Kidney (tissue), 22 donors: ENCODE measurements at places on chromosomes 5 and 9. TPM values are rescaled to one million over a fixed set of nuclear protein-coding genes. Genes with fewer than 3 reads are reported as not detected.
A peak's percentile ranks its signal among the peaks of the same experiment; 100 is the strongest.

The GABRA1 gene
- polyA plus RNA-seq, result not detected

DNA sequence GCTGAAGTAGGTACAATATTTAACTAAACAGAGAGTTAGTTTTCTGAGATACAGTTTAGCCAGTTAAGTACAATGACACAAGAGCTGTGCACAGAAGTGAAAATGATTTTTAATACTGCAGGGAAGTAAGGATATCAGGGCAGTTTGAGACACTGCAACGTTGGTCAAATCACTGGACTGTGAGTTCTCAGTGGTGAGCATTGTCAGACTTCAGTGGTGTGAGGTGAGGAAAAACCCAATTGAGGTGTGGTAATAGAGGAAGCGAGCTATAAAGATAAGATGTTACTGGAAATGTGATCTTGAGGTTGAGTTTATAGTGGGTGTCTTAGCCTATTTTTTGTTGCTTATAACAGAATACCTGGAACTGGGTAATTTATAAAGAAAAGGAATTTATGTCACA is 12.8 kb upstream of the FBXL7 start:
- no peak overlapping the region for H3K27ac ChIP-seq
- no peaks in the 10 kb centered on the region for H3K4me1 ChIP-seq
- no peaks in the 10 kb centered on the region for H3K36me3 ChIP-seq
- no peak overlapping the region for H3K4me3 ChIP-seq
- no peak for DNase-seq
- H3K27me3 ChIP-seq, result no peaks in the 10 kb centered on the region

- H3K27me3 ChIP-seq, result no peaks in the 10 kb centered on the region
- H3K36me3 ChIP-seq, result no peaks in the 10 kb centered on the region
- no peak for DNase-seq
- H3K4me1 ChIP-seq, result no peaks in the 10 kb centered on the region
- no peak overlapping the region for H3K4me3 ChIP-seq
Observed at GRCh38 chr5:152314196-152314829, 90.8 kb downstream of the NMUR2 start.

GRCh38 chr5:41918105-41918504 is 7.0 kb upstream of the FBXO4 start:
- peaks cover 19% of the 10 kb centered on the region for H3K36me3 ChIP-seq
- H3K27ac ChIP-seq, result no peak overlapping the region
- no peaks in the 10 kb centered on the region for H3K27me3 ChIP-seq
- no peak overlapping the region for H3K4me3 ChIP-seq

DNA sequence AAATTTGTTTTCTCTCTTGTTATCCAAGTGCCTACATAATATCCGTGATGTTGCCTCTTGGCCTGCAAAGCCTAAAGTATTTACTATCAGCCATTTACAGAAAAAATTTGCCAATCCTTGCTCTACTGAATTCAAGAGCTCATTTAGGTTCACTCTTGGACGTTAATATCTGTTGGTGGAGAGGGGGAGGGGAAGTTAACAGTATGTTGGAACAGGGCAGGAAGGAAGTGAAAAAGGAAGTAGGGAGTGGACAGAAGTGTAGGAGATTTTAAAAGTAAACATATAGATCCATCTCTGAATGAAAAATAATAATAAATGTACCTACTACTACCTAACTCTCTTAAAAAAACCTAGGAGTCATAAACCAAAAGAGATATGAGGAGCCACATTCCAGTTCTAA is 32.8 kb downstream of the ZNF608 start:
- H3K27ac ChIP-seq, result no peak overlapping the region
- H3K4me3 ChIP-seq, result no peak overlapping the region
- no peak for DNase-seq
- peaks cover 2% of the 10 kb centered on the region for H3K36me3 ChIP-seq

The NDUFAF2 gene
- 47.5 TPM for polyA plus RNA-seq

The NUTM2G gene
- polyA plus RNA-seq, result not detected

- no peaks in the 10 kb centered on the region for H3K27me3 ChIP-seq
- DNase-seq, result no peak
- H3K4me3 ChIP-seq, result no peak overlapping the region
- no peak overlapping the region for H3K27ac ChIP-seq
Observed at GRCh38 chr5:169831331-169831730, 149.0 kb downstream of the INSYN2B start.

The SV2C gene
- polyA plus RNA-seq, result not detected

DNA sequence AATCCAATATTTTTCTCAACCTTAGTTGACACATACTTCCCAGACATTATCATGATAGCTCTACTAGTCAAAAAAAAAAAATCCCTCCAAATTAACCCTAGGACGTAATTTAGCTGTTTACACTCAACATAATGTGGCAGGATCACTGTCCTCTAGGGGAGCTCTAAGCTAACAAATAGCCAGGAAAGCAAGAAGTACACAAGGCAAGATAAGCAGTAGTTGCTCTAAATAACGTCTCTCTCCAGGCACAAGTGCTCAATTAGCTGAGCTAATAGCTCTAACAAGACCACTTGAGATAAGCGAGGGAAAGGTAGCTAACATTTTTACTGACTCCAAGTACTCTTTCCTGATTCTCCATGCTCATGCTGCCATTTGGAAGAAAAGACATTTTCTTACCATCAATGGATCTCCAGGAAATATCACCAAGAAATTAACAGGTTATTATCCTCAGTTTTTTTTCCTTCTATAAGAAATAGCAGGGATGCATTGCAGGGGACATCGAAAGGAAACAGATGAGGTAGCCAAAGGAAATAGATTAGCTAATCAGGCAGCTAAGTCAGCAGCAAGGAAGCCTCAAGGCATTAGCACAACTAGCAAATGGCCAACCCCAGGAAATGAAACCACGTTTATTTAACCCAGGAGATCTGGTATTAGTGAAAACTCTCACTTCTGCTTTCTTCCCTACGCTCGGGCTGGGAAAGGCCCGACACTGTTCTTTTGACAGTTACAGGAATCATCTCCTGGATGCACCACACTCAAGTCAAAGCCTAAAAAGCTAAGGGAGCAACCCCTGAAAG is 614.1 kb downstream of the PTPRD start:
- H3K4me3 ChIP-seq, result no peak overlapping the region
- DNase-seq, result no peak
- H3K27ac ChIP-seq, result no peak overlapping the region

The TRAF1 gene
- polyA plus RNA-seq, result 3.1 TPM

- H3K4me1 ChIP-seq, result no peaks in the 10 kb centered on the region
- H3K27ac ChIP-seq, result no peak overlapping the region
- DNase-seq, result no peak
- H3K36me3 ChIP-seq, result no peaks in the 10 kb centered on the region
- H3K4me3 ChIP-seq, result no peak overlapping the region
Observed at GRCh38 chr5:60177596-60177995, 284.1 kb upstream of the PDE4D start.

The MAMDC4 gene
- polyA plus RNA-seq, result 5.8 TPM

- H3K4me1 ChIP-seq, result no peaks in the 10 kb centered on the region
- H3K27ac ChIP-seq, result no peak overlapping the region
- no peaks in the 10 kb centered on the region for H3K36me3 ChIP-seq
- H3K4me3 ChIP-seq, result no peak overlapping the region
- no peak for DNase-seq
Observed at GRCh38 chr9:88090151-88090581, 48.1 kb downstream of the SPATA31C2 start.

- peaks cover 2% of the 10 kb centered on the region for H3K27me3 ChIP-seq
- H3K4me1 ChIP-seq, result no peaks in the 10 kb centered on the region
- peak overlapping the region; percentile 21 for H3K4me3 ChIP-seq
- H3K27ac ChIP-seq, result peak overlapping the region; percentile 22
Observed at GRCh38 chr9:96022445-96023051, 147.1 kb downstream of the ERCC6L2 start.

DNA sequence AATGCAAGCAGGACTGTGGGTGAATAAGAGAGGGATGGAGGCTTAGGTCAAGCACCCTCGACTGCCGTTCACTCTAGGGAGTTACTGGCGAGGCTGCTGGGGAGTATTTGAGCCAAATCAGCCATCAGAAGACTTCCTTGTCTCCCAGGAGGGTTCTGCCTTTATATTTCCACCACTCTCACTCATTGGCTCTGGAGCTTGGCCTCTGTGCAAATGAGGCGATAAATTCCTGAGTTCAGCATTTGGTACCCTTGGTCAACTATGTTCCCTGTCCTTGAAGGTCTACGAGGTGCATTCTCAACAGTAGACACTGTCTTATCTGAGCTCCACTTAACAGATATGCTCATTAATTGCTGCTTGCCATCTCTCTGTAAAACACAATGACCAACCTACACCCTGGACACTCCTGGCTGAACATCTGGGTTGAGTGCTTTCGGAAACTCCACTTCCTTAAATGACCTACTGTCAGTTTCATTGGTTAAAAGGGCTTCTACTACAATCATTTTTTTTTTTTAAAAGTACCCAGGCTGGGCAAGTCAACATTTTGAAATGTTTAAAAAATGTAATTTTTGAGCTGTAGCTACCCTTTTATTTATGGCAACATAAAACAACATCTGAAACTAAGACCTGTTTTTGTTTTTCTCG is 153.2 kb downstream of the NTRK2 start:
- H3K27ac ChIP-seq, result no peak overlapping the region
- no peak for DNase-seq
- H3K36me3 ChIP-seq, result no peaks in the 10 kb centered on the region
- H3K4me3 ChIP-seq, result no peak overlapping the region
- no peaks in the 10 kb centered on the region for H3K27me3 ChIP-seq

- no peak for DNase-seq
- H3K4me3 ChIP-seq, result no peak overlapping the region
Observed at GRCh38 chr5:75286211-75286773, 49.6 kb upstream of the ANKRD31 start.

GRCh38 chr9:98665501-98665900 is 43.2 kb downstream of the GABBR2 start:
- peak; percentile 36 for DNase-seq
- no peak overlapping the region for H3K27ac ChIP-seq
- no peaks in the 10 kb centered on the region for H3K36me3 ChIP-seq
- H3K4me1 ChIP-seq, result no peaks in the 10 kb centered on the region
- H3K4me3 ChIP-seq, result no peak overlapping the region

The CCDC183 gene
- 3.1 TPM for polyA plus RNA-seq

- H3K4me1 ChIP-seq, result no peaks in the 10 kb centered on the region
- no peak overlapping the region for H3K4me3 ChIP-seq
- H3K27ac ChIP-seq, result no peak overlapping the region
- no peak for DNase-seq
Observed at GRCh38 chr5:127785098-127785927, 82.1 kb downstream of the CCDC192 start.

DNA sequence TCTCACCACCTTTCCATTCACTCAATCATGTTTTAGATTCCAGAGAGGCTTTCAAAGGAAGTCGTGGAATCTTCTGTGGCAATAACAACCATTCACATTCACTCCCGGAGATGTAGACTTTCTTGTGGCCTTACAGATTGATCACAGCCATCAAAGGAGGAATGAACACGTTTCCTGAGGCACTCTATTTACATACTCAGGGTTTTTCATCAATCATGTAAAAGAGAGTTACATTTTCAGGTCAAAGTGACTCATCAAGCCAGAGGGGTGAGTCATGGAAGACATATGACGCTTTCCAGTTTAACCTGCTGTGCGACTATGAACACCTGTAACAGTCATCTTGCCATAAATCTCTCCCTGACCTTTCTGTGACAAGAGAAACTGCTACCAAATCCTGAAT is 39.3 kb upstream of the RAD23B start:
- DNase-seq, result no peak
- no peaks in the 10 kb centered on the region for H3K27me3 ChIP-seq
- H3K27ac ChIP-seq, result no peak overlapping the region
- H3K4me1 ChIP-seq, result no peaks in the 10 kb centered on the region
- H3K36me3 ChIP-seq, result no peaks in the 10 kb centered on the region

GRCh38 chr5:10019236-10019635 is 230.5 kb downstream of the ATPSCKMT start:
- DNase-seq, result no peak
- no peak overlapping the region for H3K27ac ChIP-seq
- no peaks in the 10 kb centered on the region for H3K27me3 ChIP-seq
- no peaks in the 10 kb centered on the region for H3K36me3 ChIP-seq

The TRIM36 gene
- 0.39 TPM for polyA plus RNA-seq

GRCh38 chr5:158162026-158162425 is 303.1 kb upstream of the CLINT1 start:
- H3K27ac ChIP-seq, result no peak overlapping the region
- no peak for DNase-seq
- H3K27me3 ChIP-seq, result no peaks in the 10 kb centered on the region
- no peak overlapping the region for H3K4me3 ChIP-seq

The GRXCR2 gene
- not detected for polyA plus RNA-seq

The CCL28 gene
- 2.3 TPM for polyA plus RNA-seq

GRCh38 chr5:55865831-55866230 is 14.7 kb downstream of the IL31RA start:
- H3K36me3 ChIP-seq, result no peaks in the 10 kb centered on the region
- no peak overlapping the region for H3K27ac ChIP-seq
- H3K27me3 ChIP-seq, result no peaks in the 10 kb centered on the region

DNA sequence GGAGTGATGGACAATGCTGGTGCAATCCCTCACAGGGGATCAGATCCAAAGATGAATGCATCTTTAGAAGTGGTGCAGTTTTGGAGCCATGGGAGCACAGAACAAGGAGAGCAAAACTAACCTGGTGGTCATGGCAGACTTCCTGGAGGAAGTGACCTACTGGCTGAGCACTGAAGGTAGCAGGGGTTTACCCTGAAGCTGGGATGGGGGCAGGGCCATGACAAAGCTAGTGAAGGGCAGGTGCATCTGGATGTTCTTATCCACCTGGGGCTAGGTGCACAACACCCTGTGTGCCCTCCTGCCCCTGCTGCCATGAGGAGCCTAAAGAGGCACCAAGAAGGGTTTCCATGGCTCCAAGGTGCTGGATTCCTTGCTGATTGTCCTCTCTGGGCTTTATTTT is 11.5 kb upstream of the PITX1 start:
- no peak overlapping the region for H3K4me3 ChIP-seq
- peak; percentile 7 for DNase-seq
- H3K27me3 ChIP-seq, result peaks cover 52% of the 10 kb centered on the region
- H3K36me3 ChIP-seq, result no peaks in the 10 kb centered on the region
- H3K4me1 ChIP-seq, result no peaks in the 10 kb centered on the region

DNA sequence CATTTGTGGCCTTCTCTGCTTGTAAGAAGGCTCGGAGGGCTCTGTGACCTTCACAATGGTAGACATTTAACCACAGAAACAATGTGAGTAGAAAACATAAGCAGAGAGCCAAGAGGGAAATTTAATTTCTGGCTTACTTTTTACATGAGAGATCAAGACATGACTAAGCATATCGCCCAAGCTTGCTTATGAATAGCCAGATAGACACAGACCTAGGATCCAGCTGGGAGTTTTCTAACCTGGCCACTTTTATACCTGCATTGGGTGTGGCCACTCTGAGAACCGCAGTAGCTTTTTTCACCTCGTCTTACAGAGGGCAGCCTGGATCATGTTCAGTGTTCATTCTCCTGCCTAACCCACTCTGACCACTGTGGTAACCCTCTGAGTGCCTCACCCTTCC is 244.9 kb upstream of the KCNN2 start:
- no peak overlapping the region for H3K4me3 ChIP-seq
- H3K27ac ChIP-seq, result no peak overlapping the region
- H3K36me3 ChIP-seq, result no peaks in the 10 kb centered on the region
- H3K27me3 ChIP-seq, result no peaks in the 10 kb centered on the region
- no peak for DNase-seq

GRCh38 chr9:133705576-133705975 is 32.6 kb downstream of the SARDH start:
- no peaks in the 10 kb centered on the region for H3K36me3 ChIP-seq
- H3K4me1 ChIP-seq, result no peaks in the 10 kb centered on the region
- no peak for DNase-seq

The PTPN3 gene
- 33.7 TPM for polyA plus RNA-seq

- peak overlapping the region; percentile 82 for H3K4me3 ChIP-seq
- H3K27ac ChIP-seq, result peak overlapping the region; percentile 76
- no peaks in the 10 kb centered on the region for H3K27me3 ChIP-seq
- H3K4me1 ChIP-seq, result peaks cover 6% of the 10 kb centered on the region
- peak; percentile 32 for DNase-seq
- H3K36me3 ChIP-seq, result no peaks in the 10 kb centered on the region
Observed at GRCh38 chr9:130041648-130042405, 1.2 kb downstream of the FNBP1 start.
